C1 segment of cervical spinal cord (tissue), 14 donors: ENCODE measurements at places on chromosomes 6 and 20.

GRCh38 chr20:5039255-5039657 is 37.9 kb upstream of the SLC23A2 start:
- DNase-seq = no peak

GRCh38 chr20:24791953-24792352 is 157.1 kb upstream of the CST7 start:
- no peak for DNase-seq

DNA sequence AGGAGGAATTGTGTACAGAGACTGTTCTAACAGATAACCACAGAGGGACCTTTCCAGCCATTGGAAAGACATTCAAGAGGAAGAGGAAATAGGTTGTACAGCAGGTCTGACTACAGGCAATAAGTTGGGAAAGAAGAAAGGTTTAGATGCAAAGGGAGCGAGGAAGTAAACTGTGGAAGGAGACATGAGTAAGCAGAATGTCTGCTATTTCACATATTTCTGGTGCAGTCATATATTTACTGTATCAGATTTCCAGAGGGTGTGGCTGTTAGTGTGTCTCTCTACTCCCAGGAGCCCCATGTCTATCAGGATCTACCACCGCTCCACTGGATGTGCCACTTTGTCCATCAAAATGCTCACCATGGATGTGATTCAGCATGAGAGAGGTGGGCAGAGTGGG is 25.9 kb downstream of the MRS2 start:
- no peak for DNase-seq

GRCh38 chr20:34180460-34181120 is 60.6 kb upstream of the ASIP start:
- DNase-seq = no peak

DNA sequence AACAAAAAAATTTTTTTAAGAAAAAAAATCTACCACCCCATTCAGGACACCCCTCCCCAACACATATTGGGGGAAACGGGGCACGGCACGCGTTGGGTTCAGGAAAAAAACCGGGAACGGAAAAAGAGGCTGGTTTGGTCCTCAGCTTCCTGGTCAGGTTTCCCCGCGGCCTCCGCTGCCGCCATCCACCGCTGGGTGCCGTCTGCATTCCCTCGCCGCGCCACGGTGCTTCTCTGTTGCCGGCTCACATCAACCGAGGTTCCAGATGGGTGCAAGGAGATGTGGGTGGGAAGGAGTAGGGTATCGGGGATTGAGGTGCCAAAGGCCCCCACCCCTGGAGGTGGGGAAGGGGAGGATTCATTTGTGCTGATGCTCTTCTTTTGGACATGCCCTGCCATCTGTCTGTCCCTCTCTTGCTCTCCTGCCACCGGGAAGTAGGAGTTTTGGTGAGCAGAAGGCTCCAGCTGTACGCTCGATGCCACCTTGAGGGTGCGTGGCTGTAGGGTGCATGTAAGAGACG is 5.8 kb downstream of the MCCD1 start:
- DNase-seq = no peak

DNA sequence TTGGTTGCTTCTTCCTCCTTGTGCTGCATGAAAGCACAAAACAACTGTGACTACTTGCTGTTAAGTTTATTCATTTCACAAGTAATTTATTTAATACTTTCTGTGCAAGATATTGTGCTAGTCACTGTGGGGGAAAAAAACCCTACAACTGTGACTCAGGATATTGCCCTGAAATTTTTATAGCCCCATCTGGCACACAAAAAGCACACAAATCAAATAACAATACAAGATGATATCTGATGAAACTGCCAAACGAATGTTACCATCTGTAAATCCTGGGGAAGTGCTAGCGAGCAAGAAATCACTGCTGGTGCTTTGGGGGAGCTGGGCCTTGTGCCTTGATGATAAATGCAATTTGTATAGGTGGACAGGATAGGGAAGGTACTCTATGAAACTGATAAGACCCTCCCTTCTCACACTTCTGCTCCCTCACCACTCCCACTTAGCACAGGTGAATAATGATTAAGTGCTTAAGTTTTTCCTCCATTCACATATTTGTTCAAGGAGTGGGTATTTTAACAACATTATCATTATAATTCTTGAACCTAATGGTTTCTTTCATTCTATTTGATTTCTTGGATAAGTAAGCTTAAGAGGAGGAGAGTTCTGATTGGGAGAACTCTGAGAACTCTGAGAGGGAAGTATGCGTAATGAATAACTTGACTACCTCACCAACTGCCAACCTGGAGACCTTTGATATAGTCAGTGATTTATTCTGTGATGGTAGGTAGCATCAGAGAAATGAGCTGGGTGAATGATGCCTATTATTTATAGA is 115.3 kb downstream of the RTN4IP1 start:
- no peak for DNase-seq

GRCh38 chr6:24824142-24824938 is 25.6 kb upstream of the ARMH2 start:
- no peak for DNase-seq

GRCh38 chr6:122669868-122670267 is 59.7 kb downstream of the PKIB start:
- no peak for DNase-seq
